Frontal cortex (tissue), 4 donors: ENCODE measurements at places on chromosomes 12 and 14. TPM values are rescaled to one million over a fixed set of nuclear protein-coding genes. Genes with fewer than 3 reads are reported as not detected.

SPX gene
- total RNA-seq = 0.41 TPM

LLPH gene
- total RNA-seq = 10.2 TPM

BICDL1 gene
- 24.5 TPM for total RNA-seq

FAM90A1 gene
- 0.41 TPM for total RNA-seq

NFE2 gene
- total RNA-seq = 0.82 TPM

RFX4 gene
- 2.9 TPM for total RNA-seq

MRPL52 gene
- 13.9 TPM for total RNA-seq

NTF3 gene
- 2.9 TPM for total RNA-seq

OR4E1 gene
- not detected for total RNA-seq

GRCh38 chr14:26113911-26114640 lies 483.8 kb downstream of the NOVA1 start:
- no peak for DNase-seq

DNA sequence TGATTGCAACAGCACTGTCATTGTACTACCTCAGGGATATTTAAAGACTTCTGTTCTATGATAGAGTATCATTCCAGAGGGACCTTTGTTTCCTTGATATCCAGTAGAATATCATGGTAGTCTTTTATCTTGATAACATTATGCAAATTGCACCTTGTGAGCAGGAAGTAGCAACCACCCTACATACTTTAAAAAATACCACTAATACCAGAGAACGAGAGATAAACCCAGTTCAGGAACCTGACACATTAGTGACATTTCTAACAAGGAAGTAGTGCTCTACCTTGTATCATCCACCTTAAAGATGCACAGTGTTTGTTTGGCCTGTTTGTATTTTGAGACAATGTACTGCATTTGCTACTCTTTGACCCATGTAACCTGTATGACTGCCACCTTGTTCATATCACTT lies 8.8 kb upstream of the MAP4K5 start:
- DNase-seq = no peak

DNA sequence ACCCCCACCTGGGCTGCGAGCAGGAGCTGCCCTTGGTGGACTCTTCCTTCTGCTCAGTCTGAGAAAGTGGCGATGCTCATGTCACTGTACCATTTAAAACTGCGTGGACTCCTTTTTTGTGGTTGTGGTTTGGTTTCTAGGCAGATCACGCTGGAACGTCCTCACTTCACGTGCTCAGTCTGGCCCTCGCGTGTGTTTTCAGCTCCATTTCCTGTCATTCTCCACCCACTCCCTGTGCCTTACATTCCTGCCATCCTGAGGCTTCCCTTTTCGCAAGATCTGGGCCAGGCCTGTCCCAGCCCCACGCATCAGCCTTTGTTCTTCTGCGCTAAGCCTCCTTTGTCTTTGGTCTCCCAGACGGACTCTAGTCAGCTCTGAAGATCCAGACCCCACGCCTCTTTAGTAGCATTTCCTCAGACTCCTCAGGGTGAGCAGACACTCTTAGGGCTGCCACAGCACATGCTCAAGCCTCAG lies 105.4 kb downstream of the FBXL14 start:
- no peak for DNase-seq

- no peak for DNase-seq
These were observed 4.3 kb downstream of the GALNT9 start for GRCh38 chr12:132324841-132325732.

GRCh38 chr12:103518899-103519298 lies 23.1 kb upstream of the C12orf42 start:
- no peak for DNase-seq
